NCI-H2081 treated with DMSO at 0.1 percent for 48 hours (cell line): ENCODE measurements at places on chromosomes 12 and 14.

DNA sequence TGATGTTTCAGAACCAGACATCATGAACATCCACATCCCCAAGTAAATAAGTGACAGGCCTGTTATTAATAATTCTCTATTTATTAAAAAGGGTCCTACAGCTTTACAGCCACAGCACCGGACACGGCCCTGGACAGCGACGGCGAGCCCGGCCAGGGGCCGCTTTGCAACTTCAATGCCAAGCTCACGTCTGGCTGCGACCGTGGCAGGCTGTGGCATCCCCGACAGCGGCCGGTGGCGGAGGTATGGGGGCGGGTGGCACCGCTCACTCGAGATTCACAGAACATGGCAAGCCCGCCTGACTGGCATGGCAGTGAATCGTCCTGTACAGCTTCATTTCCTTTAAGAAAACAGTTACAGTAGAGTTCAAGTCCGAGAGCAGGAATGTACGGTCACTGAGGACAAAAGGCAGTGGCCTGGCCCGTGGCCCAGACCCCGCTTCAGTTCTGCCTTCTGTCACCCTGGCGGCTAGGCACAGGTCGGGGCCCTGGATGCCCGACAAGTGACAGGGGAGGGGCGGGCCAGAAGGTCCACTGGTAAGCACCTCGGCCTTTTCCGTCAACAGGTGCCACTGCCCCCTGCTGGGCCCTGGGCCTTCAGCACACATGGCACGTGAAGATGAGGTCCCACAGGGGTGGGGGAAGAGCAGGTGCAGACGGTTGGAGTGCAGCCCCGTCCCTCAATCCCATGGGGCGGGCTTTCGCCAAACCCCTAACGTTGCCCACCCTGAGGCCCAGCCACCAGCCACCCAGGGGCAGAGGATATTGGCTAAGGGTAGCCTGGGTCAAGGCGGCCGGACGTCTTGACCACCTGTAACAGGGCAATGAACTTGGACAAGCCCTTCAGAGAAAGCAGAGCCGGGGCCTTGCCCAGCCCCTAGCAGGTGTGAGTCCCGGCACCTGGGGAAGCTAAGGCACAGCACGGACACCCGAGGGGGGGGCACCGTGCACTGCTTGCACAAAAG lies 30.3 kb downstream of the HIP1R start:
- no peak for DNase-seq

GRCh38 chr12:12004524-12004923 lies 66.2 kb upstream of the BCL2L14 start:
- no peak for DNase-seq

GRCh38 chr12:124976999-124977398 lies 11.9 kb downstream of the DHX37 start:
- DNase-seq, result no peak

- DNase-seq, result no peak
Measured at GRCh38 chr14:87696485-87696884, 296.5 kb downstream of the GALC start.

GRCh38 chr12:50186681-50187080 lies 19.5 kb upstream of the CERS5 start:
- no peak for DNase-seq

GRCh38 chr14:99527026-99527425 lies 45.8 kb downstream of the CCNK start:
- DNase-seq, result no peak

- no peak for DNase-seq
Measured at GRCh38 chr12:50551866-50552265, 47.1 kb downstream of the DIP2B start.

DNA sequence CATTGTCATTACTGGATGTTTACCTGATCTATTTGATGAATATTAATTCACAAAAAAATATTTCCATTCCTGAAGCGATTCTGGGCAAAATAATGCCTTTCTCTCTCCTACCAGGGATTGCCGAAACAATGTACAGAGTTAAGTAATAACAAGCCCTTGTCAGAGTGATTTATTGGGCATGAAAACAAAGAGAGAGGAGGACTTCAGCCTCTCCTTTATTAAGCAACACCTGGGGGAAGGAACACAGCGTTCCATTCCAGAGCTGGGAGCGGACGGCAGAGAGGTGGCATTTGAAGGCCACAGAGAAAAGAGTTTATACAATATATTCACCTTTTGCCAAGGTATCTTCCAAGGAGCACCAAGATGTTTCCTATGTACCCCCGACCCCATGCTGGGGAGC lies 165.8 kb downstream of the KSR2 start:
- DNase-seq, result no peak
